ENCODE measurements at places on chromosomes 5 and 9. TPM values are rescaled to one million over a fixed set of nuclear protein-coding genes. Genes with fewer than 3 reads are reported as not detected.

Gene ZNF879
- total RNA-seq = 7.5 TPM

Gene MARCHF11
- not detected for total RNA-seq

Gene FAM174A
- total RNA-seq = 5.3 TPM

- peaks cover 36% of the 10 kb centered on the region for H3K4me1 ChIP-seq
- H3K36me3 ChIP-seq = peaks cover 81% of the 10 kb centered on the region
- H3K27me3 ChIP-seq = no peaks in the 10 kb centered on the region
- H3K4me3 ChIP-seq = no peak overlapping the region
- no peak for DNase-seq
- no peak overlapping the region for H3K27ac ChIP-seq
Measured at GRCh38 chr9:2040828-2041227, 25.7 kb downstream of the SMARCA2 start.

GRCh38 chr9:9100070-9100469 is 1300.5 kb upstream of the DMAC1 start:
- H3K4me1 ChIP-seq = no peaks in the 10 kb centered on the region
- H3K27ac ChIP-seq = no peak overlapping the region
- no peaks in the 10 kb centered on the region for H3K36me3 ChIP-seq
- no peaks in the 10 kb centered on the region for H3K27me3 ChIP-seq
- DNase-seq = no peak

DNA sequence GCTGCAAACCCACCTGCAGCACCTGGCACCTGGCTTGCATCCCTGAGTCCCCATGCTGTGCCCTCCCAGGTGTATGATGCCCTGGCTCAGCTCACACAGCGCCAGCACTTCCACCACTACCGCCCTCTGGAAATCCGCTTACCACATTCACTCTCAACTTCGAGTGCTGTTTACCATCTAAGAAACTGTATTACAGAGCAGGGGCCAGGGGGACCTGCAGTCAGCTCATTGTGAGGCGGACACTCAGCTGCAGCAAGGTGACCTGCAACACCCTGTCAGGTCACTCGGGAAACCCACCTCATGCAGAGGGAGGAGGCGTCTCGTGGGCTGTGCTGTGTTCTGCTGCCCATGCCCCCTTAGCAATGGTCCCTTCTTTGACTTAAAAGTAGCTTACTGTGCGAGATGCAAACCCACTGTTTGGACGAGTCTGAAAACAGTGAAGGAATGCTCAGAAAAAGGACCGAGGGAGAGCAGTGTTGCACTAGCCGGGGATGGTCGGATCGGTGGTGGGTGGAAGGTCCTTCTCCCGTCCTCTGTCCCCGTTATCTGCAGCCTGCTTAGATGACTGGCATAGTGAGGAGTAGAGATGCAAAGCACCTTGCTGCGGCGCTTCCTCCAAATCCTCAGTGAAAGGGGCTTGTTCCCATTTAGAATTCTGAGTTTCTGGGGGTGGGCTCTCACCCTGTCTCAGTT is 55.2 kb upstream of the CTSL start:
- no peak overlapping the region for H3K4me3 ChIP-seq
- H3K27me3 ChIP-seq = no peaks in the 10 kb centered on the region
- no peaks in the 10 kb centered on the region for H3K36me3 ChIP-seq
- DNase-seq = no peak
- peaks cover 2% of the 10 kb centered on the region for H3K4me1 ChIP-seq

DNA sequence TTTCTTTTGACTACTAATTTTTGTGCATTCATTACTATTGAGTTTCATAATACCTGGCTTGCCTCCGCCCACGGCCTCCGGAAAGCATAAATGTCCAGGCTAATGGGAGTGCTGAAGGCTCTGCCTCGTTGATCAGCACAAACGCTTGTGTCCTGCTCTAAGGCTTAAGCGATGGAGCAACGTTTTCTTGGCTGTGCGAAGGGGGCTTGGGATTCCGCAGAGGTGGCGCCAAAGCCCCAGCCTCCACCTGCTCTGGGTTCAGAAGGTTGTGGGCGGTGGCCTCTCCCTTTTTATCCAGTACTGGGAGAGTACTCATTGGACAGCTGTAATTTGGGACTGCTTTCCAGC is 19.7 kb downstream of the ANXA2R start:
- H3K27ac ChIP-seq = peak overlapping the region; percentile 100
- H3K27me3 ChIP-seq = no peaks in the 10 kb centered on the region
- H3K4me1 ChIP-seq = peaks cover 21% of the 10 kb centered on the region
- DNase-seq = peak; percentile 59

DNA sequence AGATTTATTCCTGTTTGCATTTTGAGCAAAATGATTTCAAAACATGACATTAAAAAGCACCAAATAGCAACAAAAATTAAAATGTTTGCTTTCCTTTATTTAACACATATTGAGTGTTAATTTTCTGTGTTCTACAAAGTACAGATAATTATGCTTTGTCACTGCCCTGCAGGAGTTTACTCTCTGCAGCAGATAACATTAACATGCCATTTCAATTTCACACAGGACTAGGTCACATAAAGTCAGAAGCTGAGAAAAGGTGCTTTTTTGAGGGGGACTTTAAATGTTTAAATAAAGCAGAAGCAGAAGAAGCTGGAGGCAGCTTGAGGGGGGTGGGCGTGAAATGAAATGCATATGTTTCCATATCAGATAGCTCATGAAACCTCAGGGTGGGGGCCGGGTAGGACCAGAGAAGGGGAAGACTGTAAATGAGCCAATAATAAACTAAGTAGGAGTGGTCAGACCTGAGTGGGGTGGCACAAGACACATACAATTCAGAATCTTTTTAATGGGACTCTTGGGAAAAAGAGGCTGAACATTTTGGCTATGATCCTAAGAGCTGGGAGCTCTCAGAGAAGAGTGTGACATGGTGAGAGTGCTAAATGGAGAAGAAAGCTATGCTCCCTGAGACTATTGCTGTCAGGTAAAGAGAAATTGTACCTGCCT is 387.5 kb downstream of the FAM170A start:
- DNase-seq = no peak
- H3K4me3 ChIP-seq = no peak overlapping the region
- H3K36me3 ChIP-seq = no peaks in the 10 kb centered on the region
- H3K27me3 ChIP-seq = no peaks in the 10 kb centered on the region
- H3K4me1 ChIP-seq = no peaks in the 10 kb centered on the region
- H3K27ac ChIP-seq = no peak overlapping the region
